ENCODE measurements at places on chromosomes 5 and 9.

DNA sequence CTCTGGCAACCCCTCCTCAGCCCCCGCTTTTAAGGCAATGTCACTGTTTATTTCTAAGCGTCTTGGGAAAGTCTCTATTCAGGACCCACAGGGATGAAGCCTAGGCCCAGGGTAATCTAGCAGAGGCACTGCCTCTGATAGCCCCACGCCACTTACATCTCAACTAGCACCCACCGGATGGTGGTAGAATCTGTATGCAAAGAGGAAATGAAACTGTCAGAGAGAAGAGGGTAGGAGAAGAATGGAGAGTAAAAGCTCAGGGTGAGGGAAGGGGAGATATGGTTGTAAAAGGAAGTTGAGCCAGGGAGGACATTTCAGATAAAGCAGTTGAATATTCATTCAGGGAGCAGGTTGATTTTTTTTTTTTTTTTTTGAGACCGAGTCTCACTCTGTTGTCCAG lies 3.0 kb downstream of the FRRS1L start:
- DNase-seq: no peak

GRCh38 chr9:112520656-112521055 lies 34.0 kb downstream of the KIAA1958 start:
- DNase-seq: peak; percentile 25

DNA sequence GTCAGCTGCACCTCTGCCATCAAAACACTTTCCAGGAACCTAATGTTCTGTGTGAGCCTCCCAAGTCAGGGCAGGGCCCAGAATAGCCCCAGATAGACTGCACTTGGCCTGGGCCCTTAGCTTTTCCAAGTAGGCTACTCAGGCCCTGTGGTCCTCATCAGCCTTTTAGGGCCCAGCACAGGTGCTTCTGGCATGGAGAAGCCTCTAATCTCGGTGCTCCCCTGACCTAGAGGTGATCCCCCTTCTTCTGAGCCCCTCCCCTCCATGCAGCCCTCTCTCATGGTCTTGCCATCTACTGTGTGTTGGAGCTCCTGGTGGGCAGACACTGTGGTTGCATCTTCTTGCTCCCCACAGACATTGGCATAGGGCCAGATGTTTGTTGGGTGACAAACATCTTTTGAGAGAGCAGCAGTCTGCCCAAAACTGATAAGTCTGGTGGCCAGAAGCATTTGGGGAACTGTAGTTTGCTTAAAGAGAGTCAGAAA lies 28.1 kb downstream of the FRMPD1 start:
- no peak for DNase-seq

- DNase-seq: no peak
These were observed 249.0 kb upstream of the ADRA1B start for GRCh38 chr5:159667286-159667685.

GRCh38 chr5:178069909-178070308 lies 43.4 kb upstream of the N4BP3 start:
- no peak for DNase-seq

GRCh38 chr5:178238313-178238635 lies 5.7 kb upstream of the PHYKPL start:
- no peak for DNase-seq

GRCh38 chr5:38551030-38552017 lies 5.1 kb downstream of the LIFR start:
- DNase-seq: peak; percentile 59

DNA sequence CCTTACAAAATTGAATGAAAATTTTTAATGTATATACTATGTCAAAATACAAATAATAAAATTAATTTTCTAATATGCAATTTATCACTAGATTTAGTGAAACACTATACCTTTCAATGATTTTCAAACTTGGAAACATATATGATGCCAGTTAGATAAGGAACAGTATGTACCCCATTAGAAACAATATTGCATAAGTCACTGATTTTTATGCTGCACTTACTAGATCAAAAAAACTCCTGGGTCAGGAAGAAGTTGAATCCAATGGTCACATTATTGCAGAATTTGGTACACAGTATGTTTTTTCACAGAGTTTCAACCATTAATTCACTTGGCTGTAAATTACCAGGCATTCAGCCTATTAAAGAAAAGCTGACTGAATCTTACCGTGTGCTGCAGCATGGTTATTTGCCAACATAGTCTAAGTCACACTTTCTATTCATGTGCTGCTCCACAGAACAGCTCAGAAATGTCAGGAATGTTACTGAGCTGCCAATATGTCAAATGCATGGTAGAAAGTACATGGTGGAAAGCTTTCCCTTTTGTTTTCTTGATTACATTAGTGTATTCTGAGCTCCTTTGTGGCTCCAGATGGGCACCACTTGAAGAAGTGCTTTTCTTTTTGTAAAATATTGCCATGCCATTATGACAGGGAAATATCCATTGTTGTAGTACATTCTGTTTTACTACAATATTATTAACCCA lies 9.9 kb upstream of the PRR16 start:
- peak; percentile 48 for DNase-seq

DNA sequence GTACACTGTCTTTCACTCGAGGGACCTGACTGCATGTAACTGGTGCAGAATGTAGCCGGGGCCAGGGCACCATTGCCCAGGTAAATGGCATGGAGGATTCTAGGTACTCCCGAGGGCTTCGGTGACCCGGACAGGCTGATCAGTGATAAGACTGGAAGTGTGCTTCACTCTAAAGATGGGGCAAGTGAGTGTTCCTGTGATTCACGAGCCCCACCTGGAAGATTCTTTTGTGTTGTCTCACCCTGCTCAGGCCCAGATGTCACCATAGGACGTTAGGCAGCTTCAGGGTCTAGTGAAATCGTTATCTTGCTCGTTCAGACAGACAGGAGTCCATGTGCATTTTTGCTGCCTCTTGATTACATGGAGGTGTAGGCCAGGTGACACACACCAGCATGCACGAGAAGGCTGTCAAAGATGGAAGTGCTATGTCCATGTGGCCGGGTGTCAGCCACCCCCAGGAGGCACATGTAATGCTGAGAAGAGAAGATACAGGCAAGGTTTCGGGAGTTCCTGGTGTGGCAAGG lies 73.9 kb downstream of the WNK2 start:
- no peak for DNase-seq

DNA sequence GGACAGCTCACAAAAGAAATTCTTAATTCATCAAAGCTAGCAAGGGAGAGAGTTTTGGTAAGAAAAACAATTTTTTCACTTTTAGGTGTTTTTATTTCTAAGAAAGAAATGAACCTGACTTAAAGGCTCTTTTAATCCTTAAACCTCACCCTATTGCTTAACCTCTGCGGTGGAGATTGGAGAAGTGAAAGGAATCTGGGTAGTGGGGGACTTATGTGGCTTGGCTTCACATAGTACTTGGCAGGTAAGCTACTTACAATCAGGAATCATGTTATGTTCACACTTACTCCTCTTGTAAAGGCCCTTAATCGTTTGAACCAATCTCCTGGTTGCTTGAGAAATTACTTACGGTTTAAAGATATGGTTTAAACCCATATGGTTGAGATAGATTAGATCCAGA lies 104.8 kb downstream of the ISOC1 start:
- no peak for DNase-seq

GRCh38 chr5:145778144-145778900 lies 56.8 kb downstream of the PRELID2 start:
- DNase-seq: no peak

DNA sequence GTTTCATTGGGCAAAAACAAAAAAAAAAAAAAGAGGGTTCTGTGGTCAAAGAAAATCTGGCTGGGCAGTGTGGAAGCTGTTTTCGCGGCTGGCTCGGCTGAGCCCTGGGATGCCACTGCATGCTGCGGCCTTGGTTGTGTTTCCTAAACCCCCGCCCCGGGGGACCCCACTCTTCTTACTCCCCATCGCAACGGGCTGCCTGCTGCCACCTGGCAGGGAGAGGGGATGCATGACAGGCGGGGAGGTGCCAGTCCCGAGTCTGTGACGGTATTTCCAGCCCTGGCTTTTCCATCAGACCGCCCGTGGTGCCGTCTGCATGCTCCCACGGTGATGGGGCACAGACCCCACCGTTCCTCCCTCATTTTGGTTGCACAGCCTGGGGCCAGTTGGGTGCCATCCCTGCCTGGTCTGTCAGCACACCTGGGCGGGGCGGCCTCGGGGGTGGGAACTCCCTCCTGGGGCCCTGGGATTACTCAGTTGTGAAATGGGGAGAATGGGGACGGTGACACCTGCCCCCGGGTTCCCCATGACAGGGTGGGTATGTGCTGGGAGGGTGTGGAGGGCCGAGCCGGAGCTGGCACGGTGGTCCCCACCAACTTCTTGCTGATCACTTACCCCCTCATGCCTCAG lies 101.0 kb downstream of the RXRA start:
- no peak for DNase-seq

DNA sequence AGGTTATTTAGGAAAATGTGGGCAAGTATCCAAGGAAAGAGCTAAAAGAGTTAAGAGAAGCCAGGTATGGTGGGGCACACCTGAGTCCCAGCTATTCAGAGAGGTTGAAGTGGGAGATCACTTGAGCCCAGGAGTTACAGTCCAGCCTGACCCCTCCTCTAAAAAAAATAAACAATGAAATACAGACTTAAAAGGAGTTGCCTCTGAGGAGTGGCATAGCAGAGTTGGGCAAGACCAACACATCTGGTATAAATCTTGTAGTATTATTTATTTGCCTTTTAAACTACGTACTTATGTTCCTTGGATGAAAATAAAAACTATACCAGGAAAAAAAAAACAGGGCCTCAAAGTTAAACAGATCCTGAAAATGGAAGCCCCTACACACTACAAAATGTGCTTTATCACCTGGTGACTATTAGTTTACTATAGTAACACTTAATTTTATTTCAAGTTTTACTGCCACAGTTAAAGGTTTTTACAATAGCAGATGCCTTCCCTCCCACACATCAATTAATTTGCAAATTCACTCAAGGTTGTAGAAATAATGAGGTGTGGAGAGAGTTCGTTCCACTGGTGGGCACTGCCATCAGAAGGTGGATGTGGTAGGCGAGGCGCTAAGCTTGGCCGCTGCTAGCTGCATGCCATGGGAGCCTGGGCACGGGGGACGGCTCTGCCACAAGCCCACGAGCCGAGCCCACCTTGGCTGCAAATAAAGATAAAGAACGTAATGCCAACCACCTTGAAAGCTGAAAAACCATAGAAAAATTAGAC lies 48.0 kb downstream of the MED27 start:
- DNase-seq: no peak

- DNase-seq: no peak
These were observed 5.5 kb upstream of the N4BP3 start for GRCh38 chr5:178107756-178108310.

- DNase-seq: no peak
These were observed 6.0 kb downstream of the RAPGEF6 start for GRCh38 chr5:131628990-131629389.

Measured in muscle of back (tissue), 13 donors.